ENCODE measurements at places on chromosomes 13 and 19.

DNA sequence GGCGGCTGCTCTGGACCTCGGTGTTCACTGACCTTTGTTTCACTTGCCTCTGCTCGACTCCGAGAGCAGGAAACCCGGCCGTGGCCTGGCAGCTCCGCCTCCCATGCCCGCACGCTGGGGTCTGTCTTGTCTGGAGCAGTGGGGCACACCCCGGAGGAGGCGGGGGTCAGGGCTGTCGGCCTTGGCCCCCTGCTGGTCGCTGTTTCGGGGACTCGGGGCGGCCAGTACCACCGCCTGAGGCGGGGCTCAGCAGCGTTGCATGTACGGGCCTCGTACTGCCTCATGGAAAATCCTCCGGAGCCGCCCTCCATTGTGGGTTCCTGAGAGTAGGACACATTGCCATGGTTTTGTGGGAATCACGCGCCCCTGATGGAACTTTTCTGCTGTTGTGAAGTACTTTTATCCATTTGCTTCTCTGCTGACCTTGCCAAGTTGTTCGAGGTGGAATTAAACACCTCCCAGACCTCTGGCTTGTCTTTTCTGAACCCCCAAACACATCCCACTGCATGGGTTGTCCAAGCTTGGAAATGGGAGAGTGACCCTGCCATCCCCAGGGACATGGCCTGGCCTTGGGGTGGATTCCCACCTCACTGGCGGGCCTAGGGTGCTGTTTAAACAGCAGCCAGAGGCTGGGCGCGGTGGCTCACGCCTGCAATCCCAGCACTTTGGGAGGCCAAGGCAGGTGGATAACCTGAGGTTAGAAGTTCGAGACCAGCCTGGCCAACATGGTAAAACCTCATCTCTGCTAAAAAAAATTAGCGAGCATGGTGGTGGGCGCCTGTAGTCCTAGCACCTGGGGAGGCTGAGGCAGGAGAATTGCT lies 5.5 kb upstream of the NDUFS7 start:
- no peak overlapping the region for H3K27ac ChIP-seq
- peaks cover 16% of the 10 kb centered on the region for H3K36me3 ChIP-seq
- no peak for DNase-seq
- no peaks in the 10 kb centered on the region for H3K4me1 ChIP-seq
- no peaks in the 10 kb centered on the region for H3K27me3 ChIP-seq

- no peak overlapping the region for H3K4me3 ChIP-seq
- H3K27ac ChIP-seq, result peak overlapping the region; percentile 83
- DNase-seq, result peak; percentile 74
These were observed 107.2 kb downstream of the CACNA1A start for GRCh38 chr19:13398780-13399726.

DNA sequence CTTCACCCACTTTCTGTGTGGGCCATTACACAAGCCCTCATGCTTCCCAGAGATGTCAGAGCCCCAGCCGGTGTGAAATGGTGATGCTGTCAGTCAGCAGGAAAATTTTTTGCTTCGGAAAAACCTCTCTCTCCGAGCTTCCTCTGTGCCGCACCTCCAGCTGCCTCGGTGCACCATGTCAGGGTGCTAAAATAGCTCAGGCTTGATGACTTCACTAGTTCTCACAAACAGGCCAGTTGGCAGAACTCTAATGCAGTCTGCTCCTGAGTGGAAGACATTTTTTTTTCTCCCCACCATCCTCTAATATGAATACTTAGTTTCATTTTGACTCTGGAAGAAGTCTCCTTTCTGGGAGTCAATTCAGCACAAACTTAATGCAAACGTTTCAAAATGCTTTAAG lies 71.3 kb downstream of the KLF12 start:
- H3K27me3 ChIP-seq, result no peaks in the 10 kb centered on the region
- H3K27ac ChIP-seq, result no peak overlapping the region
- H3K4me1 ChIP-seq, result no peaks in the 10 kb centered on the region
- DNase-seq, result no peak
- H3K4me3 ChIP-seq, result no peak overlapping the region

DNA sequence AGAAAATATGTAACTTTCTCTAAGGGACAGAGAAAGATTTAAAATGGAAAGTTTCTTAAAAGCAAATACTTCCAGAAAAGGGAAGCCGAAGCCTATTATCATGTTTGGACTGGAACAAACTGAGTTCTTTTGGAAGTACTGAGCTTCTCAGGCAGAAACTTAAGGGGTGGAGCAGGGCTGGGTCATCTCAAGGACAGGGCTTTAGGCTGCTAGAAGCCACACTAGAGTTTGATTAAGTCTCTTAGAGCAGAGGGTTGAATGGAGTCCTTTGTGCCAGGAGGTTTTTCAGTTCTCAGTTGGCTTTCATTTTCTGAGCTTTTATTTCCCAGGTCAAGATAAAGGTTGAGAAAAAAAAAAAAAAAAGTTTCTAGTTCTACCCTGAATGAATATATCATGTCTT lies 432.7 kb downstream of the SLITRK5 start:
- H3K4me1 ChIP-seq, result no peaks in the 10 kb centered on the region
- no peaks in the 10 kb centered on the region for H3K27me3 ChIP-seq
- no peak overlapping the region for H3K27ac ChIP-seq

DNA sequence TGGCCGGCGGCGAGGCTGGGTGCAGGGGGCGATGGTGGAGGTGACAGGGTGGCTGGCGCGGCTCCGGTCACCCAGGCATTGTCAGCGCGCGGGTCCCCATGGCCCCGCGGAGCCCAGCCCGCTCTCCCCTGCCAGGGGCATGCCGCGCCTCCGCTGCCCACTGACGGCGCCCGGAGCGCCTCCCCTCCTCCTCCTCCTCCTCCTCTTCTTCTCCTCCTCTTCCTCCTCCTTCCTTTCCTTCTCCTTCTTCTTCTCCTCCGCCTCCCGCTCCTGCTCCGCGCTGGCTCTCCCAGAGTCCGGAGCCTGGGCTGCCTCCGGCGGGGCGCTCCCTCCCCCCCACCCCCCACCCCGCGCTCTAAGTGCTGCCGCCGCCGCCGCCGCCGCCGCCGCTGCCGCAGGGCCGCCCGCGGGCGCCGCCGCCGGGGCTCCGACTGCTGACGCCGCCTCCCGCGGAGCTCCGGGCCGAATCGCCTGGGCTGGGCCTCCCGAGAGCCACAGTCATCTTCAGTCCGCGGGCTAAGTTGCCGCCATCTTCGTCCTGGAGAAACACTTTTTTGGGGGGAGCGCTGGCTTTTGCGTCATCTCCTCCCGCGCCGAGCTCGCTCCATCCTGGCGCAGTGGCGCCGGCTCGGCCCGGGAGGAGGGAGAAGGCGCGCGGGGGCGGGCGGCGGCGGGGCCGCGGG lies 348.3 kb downstream of the LIG4 start:
- H3K36me3 ChIP-seq, result no peaks in the 10 kb centered on the region
- peak overlapping the region; percentile 82 for H3K4me3 ChIP-seq
- peak overlapping the region; percentile 56 for H3K27ac ChIP-seq

DNA sequence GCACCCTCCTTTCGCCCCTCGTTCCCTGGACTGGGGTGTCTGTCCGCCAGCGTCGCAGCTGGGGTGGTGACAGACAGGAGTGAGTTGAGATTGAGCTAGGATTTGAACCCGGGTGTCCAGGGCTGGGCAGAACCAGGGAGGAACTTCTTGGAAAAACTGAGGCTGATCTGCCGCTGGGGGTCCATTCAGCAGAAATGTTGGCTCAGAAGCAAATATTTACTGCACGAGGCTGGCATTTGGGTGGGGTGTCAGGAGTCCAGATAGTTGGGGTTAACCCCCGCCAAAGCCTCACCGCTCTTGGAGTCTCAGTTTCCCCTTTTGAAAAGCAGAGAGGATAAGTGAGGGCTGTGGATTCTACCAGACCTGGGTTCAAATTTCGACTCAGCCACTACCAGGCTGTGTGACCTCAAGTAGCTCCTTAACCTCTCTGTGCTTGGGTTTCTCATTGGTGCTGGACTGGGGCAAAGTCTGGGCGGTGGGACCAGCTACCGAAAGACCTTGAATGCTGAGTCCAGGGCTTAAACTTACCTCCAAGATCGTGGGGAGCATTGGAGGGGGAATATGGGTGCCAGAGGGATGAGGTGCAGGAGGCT lies 20.9 kb downstream of the MAST3 start:
- no peak for DNase-seq
- no peaks in the 10 kb centered on the region for H3K27me3 ChIP-seq
- no peak overlapping the region for H3K27ac ChIP-seq
- H3K36me3 ChIP-seq, result no peaks in the 10 kb centered on the region
- peaks cover 10% of the 10 kb centered on the region for H3K4me1 ChIP-seq
- peak overlapping the region; percentile 51 for H3K4me3 ChIP-seq

Measured in endothelial cell of umbilical vein (primary cell).